Esophagus muscularis mucosa (tissue), 4 donors: ENCODE measurements at places on chromosomes 1 and 21.

DNA sequence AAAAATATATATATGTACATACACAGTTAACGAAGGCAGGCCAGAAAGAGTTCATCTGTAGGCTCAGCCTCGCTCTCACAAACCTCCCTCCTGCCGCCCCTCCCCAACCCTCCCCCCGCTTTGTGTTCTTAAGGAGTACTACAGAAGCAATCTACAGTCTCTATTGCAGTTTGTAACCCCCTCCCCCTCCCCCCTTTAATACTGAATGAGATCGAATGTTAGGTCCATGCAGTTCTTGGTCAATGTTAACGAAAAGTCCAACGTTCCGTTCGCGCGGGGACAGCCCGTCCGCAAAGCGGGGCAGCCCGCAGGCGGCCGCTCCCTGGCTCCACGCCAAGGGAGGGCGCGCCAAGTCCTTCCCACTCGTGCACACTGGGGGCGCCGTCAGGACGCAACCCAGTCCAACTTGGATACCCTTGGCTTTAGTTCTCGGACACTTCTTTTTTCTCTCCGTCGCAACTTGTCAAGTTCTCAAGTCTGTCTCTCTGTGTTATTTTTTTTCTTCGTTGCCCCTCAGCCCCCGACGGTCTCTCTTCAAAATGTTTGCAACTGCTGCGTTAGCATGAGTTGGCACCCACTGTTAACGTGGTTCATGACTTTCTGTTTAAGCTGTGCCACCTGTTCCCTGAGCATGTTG lies 2.2 kb downstream of the JUN start:
- DNase-seq = no peak

- DNase-seq = no peak
Measured at GRCh38 chr1:194809665-194810064, 1623.3 kb upstream of the B3GALT2 start.

- DNase-seq = no peak
Measured at GRCh38 chr1:211978596-211978995, 56.8 kb downstream of the INTS7 start.

DNA sequence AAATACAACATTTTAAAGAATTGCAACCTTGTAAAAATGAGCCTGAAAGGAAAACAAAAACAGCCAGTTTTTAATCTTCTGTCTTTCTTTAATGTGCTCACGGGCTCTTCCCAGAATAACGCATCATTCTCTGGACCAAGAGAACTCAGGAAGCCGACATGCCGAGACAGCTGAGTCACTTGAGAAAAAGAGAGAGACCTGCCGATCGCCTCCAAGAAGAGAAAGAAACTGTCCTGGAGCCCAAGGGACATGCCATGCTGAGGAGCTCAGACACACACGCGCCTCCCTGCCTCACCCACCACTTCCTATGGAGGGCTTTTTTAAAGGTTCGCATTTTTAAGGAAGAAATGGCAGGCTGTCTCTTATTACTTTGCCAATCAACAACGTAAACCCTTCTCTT lies 176.4 kb downstream of the ZNF281 start:
- DNase-seq = no peak

DNA sequence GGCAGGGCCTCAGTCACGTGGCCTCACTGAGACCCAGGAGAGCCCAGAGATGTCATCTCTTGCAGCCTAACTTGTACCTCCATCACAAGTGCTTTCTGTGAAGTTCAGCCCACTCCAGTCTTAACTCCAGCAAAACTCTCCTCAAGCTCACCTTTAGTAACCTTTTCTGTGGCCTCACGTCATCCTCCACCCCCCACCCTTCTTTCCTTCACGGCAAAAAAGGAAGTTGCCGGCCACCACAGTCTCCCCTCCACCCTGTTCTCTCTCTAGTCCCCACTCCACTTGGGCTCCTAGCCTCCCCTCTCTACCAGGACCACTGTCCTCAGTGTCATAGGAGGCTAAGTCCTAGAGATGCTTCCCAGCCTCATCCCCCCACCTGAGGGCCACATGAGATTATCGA lies 106.9 kb downstream of the LACTBL1 start:
- no peak for DNase-seq

DNA sequence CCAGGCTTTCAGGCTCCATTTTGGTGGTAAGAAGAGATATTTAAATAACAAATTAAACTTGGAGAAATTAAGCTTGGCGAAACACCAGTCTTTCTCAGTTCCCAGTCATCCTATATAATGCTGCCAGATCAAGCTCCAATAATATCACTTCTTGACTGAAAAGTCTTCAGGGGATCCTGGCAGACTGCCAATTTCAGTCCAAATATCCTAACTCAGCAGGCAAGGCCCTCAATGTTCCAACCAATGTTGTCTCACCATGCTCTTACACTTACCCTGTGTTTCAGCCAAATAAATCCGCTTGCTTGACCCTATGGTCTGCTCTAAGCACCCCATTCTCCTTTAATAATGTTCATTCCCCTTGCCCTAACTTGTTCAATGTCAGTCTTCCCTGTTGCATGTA lies 39.9 kb upstream of the BCL10 start:
- no peak for DNase-seq

DNA sequence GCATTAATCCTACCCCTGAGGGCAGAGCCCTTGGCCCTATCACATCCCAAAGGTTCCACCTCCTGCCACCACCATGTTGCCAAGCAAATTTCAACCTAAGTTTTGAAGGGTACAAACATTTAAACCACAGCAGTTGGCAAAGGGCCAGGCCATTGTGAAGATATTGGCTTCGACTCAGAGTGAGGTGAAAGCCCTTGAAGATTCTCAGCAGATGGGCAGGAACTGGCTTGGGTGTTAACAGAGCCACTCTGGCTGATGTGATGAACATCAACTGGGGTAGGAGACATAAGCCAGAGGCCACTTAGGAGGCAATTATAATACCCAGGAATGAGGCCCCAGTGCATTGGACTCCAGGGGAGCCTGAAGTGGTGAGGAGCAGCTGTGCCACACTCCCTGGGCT lies 207.7 kb upstream of the KAZN start:
- DNase-seq = peak; percentile 70

DNA sequence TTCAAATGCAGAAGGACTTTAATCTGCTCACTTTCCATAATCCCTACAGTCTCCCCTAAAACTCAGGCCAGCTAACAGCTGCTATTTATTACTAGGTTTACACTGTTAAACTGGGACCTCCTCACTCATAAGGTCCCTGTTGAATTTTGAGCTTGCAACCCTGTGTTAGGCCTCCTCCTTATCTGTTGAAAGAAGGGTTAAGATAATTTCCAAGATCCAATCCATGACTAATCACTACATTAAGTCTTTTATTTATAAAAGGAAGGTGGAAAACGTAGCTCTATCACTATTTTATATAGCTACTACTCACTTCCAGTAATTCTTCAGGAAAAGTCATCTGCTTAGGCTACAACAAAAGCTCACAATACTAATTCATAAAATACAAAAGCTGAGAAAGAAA lies 79.5 kb downstream of the EVI5 start:
- no peak for DNase-seq

- DNase-seq = no peak
Measured at GRCh38 chr1:76640092-76640491, 227.2 kb upstream of the ST6GALNAC5 start.

DNA sequence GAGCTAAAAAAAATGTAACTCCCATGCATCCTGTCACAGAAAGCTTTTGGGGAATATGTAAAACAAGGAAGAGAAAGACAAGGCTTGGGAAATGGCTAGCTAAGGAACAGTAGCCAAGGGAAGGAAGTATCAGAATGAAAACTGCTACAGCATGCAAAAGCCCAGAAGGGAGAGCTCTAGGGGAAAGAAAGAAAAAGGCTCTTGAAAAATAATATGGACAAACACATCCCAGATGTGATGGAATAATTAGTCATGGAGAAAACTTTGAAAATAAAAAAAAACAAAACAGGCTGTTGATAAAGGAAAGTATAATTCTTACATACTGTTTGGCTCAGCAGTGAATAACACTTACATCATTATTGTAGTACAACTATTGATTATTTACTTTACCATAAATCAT lies 47.9 kb upstream of the VCAM1 start:
- DNase-seq = no peak

- DNase-seq = no peak
Measured at GRCh38 chr1:158916085-158916484, 15.3 kb upstream of the PYHIN1 start.

DNA sequence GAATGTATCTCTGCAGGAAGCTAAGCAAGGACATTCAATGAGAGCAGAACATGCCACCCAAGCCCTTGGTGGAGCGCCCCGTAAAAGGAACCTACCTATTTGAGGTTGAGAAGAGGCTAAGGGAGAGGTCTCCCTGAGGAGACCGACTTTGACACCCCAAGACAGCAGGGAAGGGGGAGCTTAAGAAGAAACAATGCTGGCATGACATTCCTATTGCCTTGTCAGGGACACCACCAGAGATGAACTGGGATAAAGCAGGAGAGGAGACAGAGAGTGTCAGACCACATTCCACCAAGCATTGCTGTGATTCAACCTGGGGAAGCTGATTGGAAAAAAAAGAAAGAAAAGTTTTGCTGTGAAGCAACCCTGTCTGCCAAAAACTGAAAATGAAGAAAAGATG lies 13.3 kb upstream of the S100A2 start:
- no peak for DNase-seq

DNA sequence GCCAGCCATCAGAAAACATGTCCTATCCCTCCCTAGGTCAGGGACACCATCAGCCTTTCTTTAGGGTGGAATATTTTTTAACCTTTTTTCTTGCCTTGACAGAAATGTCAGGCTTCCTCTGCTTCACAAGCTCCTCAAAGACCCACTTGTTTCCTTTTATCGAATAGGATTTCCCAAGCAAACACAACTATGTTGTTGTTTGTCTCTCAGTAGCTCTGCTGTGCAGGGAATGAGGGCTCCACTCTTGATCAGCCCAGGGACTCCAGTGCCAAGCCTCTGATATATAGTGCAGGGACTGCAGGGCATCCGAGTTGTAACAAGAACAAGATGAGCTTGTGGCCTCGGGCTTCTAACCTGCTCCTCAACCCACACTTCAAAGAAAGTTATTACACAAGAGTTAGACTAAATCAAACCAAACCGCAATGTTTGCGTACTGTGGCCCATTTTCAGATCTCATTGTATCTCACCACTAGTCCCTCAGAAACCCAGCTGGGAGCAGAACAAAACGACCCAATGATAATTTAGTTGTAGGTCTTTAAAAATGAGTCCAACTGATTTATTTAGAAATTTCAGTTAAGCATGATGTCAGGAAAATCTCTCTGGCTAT lies 108.1 kb downstream of the ATG4C start:
- DNase-seq = no peak

DNA sequence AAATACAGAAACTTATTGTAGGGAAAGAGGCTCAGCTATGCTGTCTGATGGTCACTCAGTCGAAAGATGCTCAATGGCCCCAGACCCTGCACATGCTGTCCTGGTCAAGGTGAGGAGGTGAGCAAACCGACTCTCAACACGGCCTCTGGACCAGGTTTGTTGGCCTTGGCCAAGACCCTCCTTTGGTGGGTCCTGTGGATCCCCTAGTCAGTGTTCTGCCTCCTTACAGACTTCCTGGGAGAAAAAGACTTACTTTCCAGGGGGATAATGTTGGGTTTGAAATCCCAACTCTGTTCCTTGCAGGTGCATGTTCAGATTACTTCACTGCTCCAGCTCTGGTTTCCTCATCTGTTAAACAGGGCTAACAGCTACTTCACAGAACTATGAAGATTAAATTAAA lies 53.8 kb downstream of the FAM78B start:
- DNase-seq = peak; percentile 70

- DNase-seq = peak; percentile 78
Measured at GRCh38 chr1:111565079-111565478, 54.5 kb upstream of the RAP1A start.

DNA sequence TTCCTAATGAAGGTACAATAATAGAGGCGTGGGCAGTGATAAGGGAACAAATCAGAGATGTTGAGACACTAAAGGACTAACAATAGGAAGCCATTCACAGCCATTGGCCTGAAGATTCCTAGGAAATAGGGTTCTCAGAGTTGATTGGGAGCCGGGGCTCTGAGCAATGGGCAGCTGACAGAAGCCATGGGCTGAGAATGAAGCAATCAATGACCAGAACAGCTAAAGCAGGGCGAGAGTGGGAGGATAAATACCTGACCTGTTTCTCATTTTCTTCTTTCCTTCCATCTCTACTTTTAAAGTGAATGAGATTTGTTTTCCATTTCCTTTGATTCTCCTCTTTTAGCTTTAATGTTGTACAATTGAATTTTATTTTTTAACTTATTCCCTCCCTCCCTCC lies 774.7 kb upstream of the ADGRL4 start:
- DNase-seq = no peak

GRCh38 chr21:27277110-27277509 lies 310.2 kb upstream of the ADAMTS5 start:
- no peak for DNase-seq

DNA sequence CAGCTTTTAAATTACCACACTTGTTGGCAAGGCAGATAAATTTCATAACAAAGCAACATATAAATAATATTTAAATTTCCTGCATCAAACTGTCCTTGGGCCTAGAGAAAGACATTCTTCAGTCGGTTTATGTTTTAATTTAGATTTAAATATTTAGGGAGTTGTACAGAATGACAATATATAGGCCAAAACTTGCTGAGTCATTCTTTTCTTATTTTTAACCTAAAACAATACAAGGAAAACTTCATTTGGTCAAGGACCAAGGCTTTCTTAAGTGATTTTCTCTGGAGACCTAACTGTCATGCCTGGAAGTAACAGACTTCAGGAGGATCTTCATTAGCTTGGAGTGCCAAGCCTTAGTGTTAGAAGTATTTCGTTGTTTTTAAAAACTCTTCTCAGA lies 5.6 kb downstream of the MAP10 start:
- DNase-seq = no peak

- no peak for DNase-seq
Measured at GRCh38 chr1:2934156-2934540, 87.1 kb upstream of the ACTRT2 start.

GRCh38 chr1:111164151-111164550 lies 24.1 kb downstream of the CEPT1 start:
- no peak for DNase-seq

DNA sequence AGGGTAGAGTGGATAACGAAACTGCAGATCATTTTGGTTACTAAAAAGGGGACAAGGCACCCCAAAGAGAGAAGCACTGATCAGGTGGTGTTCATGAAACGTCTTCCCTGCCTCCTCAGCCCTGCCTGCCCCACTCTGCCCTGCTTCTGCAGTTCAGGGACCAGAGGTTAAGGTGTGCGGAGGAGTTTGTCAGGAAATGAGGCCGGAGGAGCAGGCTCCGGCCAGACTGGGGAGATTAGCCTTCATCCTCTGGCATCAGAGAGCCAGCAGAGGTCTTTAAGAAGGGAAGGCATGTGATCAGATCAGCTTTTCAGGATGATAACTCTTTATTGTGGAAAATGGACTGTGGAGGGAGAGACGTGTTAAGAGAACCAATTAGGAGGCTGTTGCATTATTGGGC lies 291.9 kb upstream of the NR5A2 start:
- DNase-seq = no peak

- no peak for DNase-seq
Measured at GRCh38 chr1:7491109-7491817, 279.8 kb upstream of the VAMP3 start.

GRCh38 chr1:22778862-22779520 lies 68.4 kb downstream of the EPHB2 start:
- DNase-seq = no peak
